ENCODE measurements at places on chromosomes 5 and 9.
A peak's percentile ranks its signal among the peaks of the same experiment; 100 is the strongest.

DNA sequence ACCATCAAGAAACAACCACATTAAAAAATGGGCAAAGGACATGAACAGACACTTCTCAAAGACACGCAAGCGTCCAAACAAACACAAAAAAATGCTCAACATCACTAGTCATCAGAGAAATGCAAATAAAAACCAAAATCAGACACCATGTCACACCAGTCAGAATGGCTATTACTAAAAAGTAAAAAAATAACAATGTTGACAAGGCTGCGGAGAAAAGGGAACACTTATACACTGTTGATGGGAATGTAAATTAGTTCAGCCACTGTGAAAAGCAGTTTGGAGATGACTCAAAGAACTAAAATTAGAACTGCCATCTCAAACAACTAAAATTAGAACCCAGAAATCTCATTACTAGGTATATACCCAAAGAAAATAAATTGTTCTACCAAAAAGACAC is 80.4 kb downstream of the CAAP1 start:
- no peak for DNase-seq

DNA sequence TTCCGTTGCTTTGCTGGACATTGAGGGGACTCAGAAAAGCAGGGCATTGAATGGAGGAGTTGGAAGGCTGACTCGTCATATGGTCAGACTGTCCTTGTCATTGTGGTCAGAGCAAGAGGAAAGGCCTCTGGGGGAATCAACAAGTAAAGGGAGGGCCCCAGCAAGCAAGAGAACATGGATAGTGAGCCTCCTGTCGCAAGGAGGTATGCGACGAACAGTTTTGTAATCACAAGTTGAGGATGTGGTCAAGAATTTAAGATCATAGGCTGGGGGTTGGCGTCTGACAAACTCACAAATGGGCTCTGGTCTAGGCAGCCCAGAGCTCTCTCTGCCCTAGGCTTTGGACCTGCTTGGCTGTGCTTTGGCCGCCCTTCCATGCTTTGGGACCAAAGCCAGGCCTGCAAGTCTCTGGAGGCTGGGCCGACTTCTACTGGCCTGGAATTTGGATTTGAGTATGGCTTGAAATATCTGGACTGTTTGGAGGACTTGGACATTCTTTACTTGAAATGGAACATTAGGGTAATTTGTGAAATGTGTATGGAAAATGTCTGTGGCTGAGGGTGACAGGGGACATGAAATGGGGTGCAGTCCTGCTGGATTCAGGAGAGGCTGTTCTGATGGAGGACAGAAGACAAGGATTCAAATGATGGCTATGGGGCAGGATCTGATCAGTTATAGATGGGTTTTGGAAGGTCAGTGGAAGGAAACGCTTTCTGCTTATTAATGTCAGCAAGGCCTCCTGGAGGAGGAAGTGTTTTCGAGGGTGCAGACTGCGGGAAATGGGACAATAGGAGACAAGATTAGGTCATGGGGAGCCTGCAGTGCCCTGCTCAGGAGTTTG is 19.2 kb upstream of the NDST1 start:
- DNase-seq: peak; percentile 89

DNA sequence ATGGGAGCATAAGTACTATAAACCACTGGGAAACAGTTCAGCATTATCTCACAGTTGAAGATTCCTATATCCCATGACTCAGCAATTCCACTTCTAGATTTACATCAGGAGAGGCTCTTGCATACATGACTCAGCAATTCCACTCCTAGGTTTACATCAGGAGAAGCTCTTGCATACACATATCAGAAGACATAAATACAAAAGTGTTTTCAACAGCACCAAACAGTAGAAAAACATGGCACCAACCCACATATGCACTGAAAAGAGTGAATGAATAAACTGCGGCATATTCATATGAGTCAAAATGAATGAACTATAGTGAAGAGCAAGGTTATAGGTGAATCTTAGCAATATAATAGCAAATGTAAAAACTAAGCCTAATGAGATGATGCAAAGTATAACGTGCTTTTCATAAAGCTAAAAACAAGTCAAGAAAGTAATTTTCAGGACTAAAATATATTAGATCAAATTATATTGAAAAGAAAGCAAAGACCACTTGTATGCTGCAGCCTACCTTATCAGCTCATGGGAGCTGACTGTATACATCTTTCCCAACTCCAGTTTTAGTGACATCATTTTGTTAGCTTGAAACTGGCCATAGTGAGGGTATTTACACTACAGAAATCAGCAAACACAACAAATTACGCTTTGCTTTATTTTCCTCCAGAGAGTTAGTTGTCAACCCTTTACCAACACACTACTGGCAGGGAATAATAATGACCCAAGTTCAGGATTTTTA is 95.8 kb downstream of the ANKRD18B start:
- DNase-seq: peak; percentile 95

DNA sequence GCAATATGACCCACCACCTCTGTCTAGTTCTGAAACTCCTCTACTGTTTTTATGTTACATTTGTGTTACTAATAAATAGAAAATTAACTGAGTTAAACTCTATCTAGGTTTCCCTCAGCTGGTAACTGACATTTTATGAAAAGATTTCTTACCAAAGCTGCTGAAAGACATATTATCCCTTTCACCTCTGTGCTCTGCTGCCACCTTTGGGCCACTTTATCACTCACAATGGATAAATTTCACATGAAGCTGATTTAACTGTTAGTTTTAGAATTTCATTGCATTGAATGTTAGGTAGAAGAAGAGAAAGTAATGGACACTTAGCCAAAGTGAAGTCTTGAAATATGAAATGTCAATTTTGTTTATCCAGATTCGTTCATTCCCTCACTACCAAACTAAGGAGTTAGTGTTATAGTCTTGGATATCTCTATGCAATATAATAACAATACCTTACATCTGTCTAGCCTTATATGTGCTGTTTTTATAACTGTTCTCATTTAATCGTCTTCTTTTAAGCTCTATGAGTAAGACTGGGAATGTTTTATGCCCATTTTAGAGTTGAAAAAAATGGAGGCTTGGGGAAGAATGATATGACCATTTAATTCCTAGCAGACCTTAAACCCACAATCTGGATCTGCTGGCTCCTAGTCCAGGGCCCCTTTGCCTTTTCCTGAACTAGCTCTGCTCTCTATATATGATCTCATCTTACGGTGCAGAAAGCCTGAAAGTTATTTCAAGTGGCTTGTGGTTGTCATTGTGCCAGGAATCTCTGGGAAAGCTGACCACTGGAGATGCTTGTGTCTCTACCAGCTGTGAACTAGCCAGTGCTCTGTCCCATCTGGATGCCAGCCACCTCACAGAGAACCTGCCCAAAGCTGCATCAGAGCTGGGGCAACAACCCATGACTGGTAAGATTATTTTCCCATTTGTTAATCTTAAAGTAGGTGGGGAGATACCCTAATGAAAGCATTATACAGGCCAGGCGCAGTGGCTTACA is 97.1 kb downstream of the GOLPH3 start:
- peak; percentile 75 for DNase-seq

- DNase-seq: no peak
Observed at GRCh38 chr5:142845954-142846398, 75.8 kb downstream of the ARHGAP26 start.

- no peak for DNase-seq
Observed at GRCh38 chr9:20512636-20513035, 109.7 kb downstream of the MLLT3 start.

- DNase-seq: no peak
Observed at GRCh38 chr9:121252104-121252851, 15.7 kb upstream of the GSN start.

All from fibroblast of upper back skin (primary cell).